ENCODE measurements at places on chromosomes 2 and 18. TPM values are rescaled to one million over a fixed set of nuclear protein-coding genes. Genes with fewer than 3 reads are reported as not detected.
A peak's percentile ranks its signal among the peaks of the same experiment; 100 is the strongest.

Gene ACVR2A
- 9.9 TPM for total RNA-seq

Gene SNORC
- total RNA-seq: 0.30 TPM

Gene KLHL30
- total RNA-seq: not detected

DNA sequence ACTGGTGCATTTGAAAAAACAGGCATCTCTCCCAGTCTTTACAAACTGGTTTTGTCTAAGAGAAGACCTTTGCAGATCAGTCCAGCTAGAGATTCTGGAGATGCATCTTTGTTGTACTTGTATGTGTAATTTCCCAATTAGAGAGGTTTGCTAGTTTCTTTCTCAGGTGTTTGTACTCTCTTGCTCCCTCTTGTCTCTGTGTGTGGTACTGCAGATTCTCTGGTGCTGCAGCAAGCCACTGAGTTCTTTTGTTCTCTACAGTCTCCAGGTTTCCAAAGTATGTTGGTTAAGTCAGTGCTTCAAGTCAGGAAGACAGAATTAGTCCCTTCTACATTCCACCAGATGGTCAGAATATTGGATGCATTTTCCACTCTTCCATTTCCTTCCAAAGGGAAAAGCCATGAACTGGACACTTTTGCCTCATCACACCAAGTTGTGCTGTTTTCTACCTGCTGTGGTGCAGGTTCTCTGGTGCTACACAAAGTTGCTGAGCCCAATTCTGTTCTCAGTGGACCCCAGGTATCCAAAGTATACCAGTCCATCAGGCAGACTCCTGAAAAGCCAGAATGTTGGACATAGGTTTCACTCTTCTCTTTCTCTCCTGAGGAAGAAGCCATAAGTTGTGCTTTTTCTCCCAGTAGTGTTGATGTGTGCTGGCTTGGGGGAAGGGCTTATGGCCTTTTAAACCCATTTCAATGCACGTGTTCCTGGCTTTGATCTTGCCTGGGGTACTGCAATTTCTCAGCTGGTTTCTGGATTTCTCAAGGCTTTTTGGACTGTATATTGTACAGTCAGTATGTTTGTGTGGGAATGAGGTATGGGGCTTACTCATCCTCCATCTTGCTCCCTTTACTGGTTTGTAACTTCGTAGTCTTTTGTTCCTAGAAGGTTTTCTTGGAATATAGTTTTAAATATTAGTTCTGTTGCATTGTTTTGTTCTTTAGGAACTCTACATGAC lies 29.8 kb downstream of the EPC2 start:
- DNase-seq: peak; percentile 13

DNA sequence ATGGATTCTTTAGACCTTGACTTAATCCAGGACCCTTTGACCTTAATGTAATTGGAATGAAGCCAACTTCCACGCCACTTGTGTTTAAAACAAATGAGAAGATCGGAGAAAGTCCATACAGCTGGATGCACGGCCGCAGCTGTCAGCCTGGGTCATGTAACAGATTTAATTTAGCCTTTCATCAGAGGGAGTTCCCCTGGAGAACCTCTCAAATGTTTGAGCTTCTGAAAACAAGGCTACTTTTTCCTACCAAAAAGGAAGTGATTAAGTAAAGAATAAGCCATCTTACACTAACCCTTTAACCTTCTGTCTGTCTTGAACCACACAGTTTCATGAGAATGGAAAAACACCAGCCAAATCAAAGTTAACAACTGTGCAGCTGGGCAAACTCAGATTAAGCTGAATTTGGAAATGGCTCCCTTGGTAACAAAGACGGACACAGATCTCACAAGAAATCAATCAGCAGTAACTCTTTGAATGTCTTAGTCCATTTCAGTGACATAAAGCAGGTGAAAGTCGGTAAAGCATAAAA lies 103.6 kb downstream of the DOCK10 start:
- no peak for DNase-seq

DNA sequence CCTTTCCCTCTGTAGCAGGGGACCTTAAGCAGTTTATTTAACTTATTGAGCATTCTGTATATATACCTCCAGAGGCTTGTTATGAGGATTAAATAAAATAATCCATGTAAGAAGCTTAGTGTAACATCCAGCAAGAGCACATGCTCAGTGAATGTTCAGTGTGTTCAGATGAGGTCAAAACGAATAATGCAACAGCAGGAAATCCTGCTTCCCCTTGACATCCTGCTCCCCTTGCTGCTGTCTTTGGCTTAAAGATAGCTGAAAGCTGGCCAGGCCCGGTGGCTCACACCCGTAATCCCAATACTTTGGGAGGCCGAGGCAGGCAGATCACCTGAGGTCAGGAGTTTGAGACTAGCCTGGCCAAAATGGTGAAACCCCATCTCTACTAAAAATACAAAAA lies 68.7 kb downstream of the COL4A4 start:
- DNase-seq: no peak

DNA sequence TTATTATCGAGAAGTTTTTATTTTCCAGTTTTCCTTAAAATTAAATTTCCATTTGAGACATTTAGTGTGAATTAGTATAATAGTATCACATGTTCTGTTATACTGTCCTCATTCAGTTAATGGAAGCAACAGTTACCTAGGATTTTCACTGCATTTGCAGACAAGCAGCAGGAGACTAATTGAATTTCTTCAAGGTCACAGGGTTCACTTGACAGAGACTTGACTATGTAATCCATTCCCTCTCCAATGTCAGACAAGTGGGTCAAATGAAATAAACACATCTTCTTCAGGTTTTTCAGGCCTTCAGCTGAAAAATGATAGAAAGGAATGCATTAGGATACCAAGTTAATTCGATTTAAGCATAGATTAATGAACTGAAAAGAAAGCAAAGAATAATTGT lies 26.7 kb downstream of the NLRC4 start:
- DNase-seq: no peak

- peak; percentile 84 for DNase-seq
Measured at GRCh38 chr2:217370391-217370790, 510.5 kb upstream of the TNP1 start.

- DNase-seq: no peak
Measured at GRCh38 chr2:47541848-47542450, 139.0 kb downstream of the MSH2 start.

- no peak for DNase-seq
Measured at GRCh38 chr2:10431797-10432196, 16.3 kb downstream of the ODC1 start.
